ENCODE measurements at places on chromosomes 5 and 9.

DNA sequence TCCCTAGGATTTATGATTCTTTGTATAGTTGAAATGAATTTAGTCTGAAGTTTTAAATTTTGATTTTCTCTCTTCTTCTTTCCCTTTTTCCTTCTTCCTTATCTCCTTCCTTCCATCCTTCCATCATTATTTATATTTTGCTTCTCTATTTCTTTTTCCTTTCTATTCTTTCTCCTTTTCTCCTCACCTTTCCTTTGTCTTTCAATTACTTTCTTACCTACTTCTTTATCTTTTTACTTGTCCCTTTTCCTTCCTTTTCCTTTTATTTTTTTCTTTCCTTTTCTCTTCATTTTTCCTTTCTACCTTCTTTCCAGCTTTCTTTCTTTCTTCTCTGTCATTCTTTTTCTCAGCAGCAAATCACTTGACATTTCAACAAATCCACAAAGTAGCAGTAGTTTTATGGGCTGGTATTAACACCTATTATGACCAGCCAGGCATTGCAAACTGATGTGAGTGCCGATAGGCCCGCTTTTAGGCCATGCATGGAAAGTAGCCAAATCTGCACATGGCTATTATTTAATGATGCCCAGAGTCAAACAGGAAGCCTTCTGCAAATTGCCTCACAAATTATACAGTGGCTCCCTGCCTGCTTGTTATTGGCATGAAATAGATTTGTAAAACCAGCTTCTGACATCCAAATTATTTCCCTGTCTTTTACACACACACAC is 37.1 kb upstream of the NR3C1 start:
- DNase-seq: no peak

DNA sequence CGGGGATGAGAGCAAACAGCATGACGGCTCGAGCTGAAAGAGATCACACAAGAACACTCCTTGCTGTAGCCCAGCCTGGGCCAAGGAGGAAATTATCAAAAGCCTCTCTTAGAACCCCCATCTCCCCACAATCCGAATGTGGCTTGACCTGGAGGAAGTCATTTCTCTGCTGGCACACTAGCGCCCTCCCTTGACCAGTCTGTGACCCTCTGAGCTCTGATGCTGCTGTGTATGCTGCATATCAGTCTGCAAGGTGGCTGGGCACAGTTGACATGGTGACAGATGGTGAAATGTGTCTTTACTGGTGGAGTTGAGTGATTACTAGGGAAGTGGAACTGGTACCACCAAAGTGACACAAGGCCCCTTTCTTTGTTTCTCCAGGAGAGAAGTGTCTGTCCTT is 3.3 kb downstream of the SLC46A2 start:
- DNase-seq: peak; percentile 38

GRCh38 chr5:168736281-168736831 is 157.2 kb upstream of the PANK3 start:
- no peak for DNase-seq

GRCh38 chr5:22887566-22887965 is 34.4 kb upstream of the CDH12 start:
- DNase-seq: no peak

GRCh38 chr5:33068786-33069185 is 357.7 kb downstream of the NPR3 start:
- DNase-seq: peak; percentile 18

GRCh38 chr5:108125771-108126511 is 256.0 kb downstream of the FBXL17 start:
- DNase-seq: no peak

Measured in H54 (cell line).